ENCODE measurements at places on chromosomes 4 and X. TPM values are rescaled to one million over a fixed set of nuclear protein-coding genes. Genes with fewer than 3 reads are reported as not detected.

Gene MAGEA1
- total RNA-seq = not detected

- DNase-seq = no peak
These were observed 46.5 kb downstream of the SNX25 start for GRCh38 chr4:185255868-185256267.

GRCh38 chr4:1012034-1012739 is 761 bp downstream of the FGFRL1 start:
- peak; percentile 66 for DNase-seq

GRCh38 chr4:105191621-105192210 is 45.0 kb downstream of the TET2 start:
- DNase-seq = peak; percentile 51

Gene PABPC5
- 5.3 TPM for total RNA-seq

- DNase-seq = peak; percentile 6
These were observed 664.2 kb upstream of the CPEB2 start for GRCh38 chr4:14337892-14338584.

GRCh38 chrX:155132110-155132509 is 60.8 kb downstream of the BRCC3 start:
- DNase-seq = no peak

GRCh38 chr4:147749811-147750321 is 18.0 kb downstream of the ARHGAP10 start:
- DNase-seq = no peak

GRCh38 chr4:65007841-65008439 is 598.7 kb upstream of the TECRL start:
- DNase-seq = peak; percentile 55

Gene C4orf36
- total RNA-seq = not detected

DNA sequence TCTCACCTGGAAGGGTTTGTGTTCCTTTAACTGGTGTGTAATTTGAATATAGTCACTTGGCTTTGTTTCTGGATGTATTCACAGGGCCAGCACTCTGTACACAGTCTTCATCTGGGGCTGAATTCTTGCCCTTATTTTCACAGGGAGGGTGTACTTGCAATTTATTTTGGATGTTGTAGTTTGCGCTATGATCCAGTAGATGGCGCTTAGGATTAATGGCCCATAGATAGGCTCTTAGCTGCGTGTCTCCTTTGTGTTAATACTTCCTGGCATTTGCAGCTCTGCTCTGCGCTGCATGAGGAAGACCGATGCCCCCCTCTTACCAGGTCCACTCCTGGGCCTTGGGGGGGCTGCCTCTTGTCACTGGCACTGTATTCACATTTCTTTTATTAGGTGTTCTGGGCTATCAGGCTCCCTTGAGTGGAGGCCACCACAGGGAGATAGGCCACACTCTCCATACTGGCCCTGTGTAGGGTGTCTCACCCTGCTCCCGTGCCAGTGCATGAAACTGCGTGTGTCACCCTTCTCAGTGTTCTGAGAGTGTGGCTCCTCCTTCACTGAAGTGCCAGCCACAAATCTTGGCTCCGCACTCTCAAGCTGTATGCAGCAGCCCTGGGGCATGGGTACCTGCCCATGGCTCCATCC is 562.2 kb downstream of the ZIC3 start:
- DNase-seq = peak; percentile 42

- no peak for DNase-seq
These were observed 3.9 kb upstream of the EGFL6 start for GRCh38 chrX:13565511-13565910.

GRCh38 chr4:17098401-17098800 is 200.0 kb upstream of the LDB2 start:
- DNase-seq = peak; percentile 15

DNA sequence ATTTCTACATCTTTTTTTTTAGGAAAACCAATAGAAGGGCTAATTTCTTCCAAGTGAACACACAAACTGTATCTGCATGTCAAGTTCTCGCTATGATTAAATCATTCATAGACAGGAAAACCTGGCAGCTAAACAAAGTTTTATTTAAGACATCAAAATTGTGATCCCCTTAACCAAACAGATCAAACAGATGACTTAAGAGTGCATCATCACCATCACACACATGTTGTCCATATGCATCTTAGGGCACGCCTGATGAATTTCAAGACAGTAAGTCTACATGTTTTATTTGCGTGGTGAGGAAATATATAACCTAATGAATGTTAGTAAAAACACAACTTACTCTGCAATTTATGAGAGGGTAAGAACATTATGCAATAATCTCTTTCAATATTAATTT is 317.0 kb upstream of the ANXA10 start:
- no peak for DNase-seq

- no peak for DNase-seq
These were observed 176.4 kb downstream of the NLGN4X start for GRCh38 chrX:6052111-6052745.

Gene NR3C2
- total RNA-seq = not detected

DNA sequence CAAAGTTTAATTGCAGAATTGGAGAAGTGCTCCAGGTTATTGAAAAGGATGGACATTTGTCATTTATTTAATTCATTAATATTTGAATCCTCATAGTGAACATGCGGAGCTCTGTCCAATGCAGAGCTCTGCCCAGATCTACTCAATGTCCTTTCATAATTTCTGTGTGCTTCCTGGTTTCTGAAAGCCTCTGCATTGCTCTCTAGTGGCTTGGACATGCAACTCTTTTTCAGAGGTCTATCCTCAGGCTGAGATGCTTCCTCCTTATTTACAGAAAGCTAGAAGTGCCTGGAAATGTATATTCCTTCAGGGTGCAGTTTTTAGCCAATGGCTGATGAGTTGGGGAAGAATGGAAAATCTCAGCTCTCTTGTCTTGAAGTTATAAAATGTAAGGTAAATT is 786.1 kb upstream of the AADAT start:
- DNase-seq = peak; percentile 2

Gene GIMD1
- total RNA-seq = not detected

Gene BEX2
- not detected for total RNA-seq

DNA sequence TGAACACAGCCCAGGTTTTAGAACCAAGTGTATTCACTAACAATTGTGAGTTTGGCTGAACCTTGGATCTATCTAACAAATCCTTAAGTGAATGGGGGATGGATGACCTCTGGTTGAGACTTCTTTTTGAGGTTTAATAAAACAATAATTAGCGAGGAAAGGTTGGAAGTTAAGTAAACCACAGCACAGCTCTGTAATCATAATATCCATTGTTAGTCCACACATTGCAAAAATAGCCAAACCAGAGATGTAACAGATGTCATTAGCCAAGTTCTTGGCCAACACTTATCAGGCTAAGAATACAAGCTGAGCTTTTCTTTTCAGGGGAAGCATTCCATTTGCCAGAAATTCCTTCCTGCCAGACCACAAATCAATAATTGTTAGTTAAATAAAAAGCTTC is 59.1 kb downstream of the FREM3 start:
- no peak for DNase-seq

Gene BMP3
- 0.11 TPM for total RNA-seq

DNA sequence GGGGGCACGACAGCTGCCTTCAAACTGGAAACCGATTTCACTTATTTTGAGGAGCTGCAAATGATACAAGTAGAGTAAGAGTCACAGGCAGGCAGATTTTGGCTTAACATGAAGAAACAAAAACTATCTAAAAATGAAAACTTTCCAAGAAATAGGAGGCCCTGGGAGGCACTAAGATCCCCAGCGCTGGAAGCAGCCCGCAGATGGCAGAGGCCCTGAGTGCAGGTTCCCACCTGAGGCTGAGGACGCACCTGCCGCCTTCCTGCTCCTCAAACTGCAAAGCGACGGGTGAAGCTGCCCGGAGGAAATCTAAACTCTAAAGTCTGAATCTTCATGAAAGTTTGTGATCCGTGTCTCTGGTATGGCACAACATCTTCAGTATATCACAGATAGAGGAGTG is 138.7 kb downstream of the AFAP1 start:
- no peak for DNase-seq

- no peak for DNase-seq
These were observed 4.9 kb downstream of the CRLF2 start for GRCh38 chrX:1207496-1208025.

DNA sequence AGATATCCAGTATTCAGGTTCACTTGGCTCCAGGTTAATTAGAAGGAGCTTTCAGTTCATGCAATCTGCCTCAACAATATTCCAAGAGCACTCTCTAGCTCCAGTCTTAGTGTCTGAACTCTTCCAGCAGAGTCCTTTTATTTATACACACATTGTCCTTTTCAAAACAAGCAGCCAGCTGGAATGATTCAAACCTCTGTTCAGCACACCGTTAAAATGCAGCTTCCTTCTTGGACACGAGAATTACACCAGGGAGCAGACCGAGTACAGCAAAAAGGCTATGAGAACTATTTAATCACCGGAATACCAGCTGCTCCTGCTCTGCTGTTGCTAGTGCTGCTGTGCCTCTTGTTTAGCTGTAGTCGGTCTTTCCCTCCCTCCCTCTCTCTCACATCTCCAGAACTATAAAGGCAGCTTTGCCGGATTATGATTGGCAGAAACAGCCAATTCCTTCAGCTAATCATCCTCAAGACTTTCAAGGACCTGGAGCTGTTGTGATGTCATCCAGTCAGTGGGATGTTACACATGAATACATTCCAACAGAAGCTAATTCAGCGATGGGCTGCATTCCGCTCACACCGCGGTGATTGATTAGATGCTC is at the start of gene NDST4:
Gene NDST4, minus strand, starts transcription at position 115 of the 601 bp plus-strand sequence. CDS start 36,584 bp downstream, outside the sequence.
- peak; percentile 54 for DNase-seq

Gene COL25A1
- not detected for total RNA-seq

DNA sequence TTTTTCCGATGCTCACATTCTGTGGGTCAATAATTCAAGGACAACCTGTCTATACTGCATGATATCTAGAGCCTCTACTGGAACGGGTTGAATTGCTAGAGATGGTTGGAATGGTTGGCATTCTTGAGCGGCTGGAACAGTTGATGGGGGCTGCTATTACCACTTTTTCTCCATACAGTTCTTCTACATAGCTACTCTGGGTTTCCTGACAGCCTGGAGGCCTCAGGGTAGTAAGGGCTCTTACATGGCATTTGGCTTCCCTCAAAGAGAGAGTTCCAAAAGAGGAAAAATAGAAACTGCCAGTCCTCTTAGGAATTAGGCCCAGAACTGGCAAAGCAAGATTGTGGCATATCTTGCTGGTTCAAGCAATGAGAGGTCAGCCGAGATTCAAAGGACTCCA is 53.1 kb downstream of the NAA11 start:
- DNase-seq = no peak

All from GM23248 (cell line).